ENCODE measurements at places on chromosomes 4 and X. TPM values are rescaled to one million over a fixed set of nuclear protein-coding genes. Genes with fewer than 3 reads are reported as not detected.

- peaks cover 3% of the 10 kb centered on the region for H3K4me1 ChIP-seq
- no peak for DNase-seq
- no peak overlapping the region for H3K27ac ChIP-seq
- no peak overlapping the region for H3K4me3 ChIP-seq
- H3K36me3 ChIP-seq, result no peaks in the 10 kb centered on the region
Observed at GRCh38 chr4:67871867-67872266, 11.9 kb downstream of the TMPRSS11D start.

The DIPK2B gene
- not detected for total RNA-seq

GRCh38 chrX:36575670-36576069, 432.5 kb upstream of the FAM47C start:
- H3K27me3 ChIP-seq, result peaks cover 18% of the 10 kb centered on the region
- peak; percentile 6 for DNase-seq
- peaks cover 23% of the 10 kb centered on the region for H3K4me1 ChIP-seq
- H3K36me3 ChIP-seq, result no peaks in the 10 kb centered on the region

DNA sequence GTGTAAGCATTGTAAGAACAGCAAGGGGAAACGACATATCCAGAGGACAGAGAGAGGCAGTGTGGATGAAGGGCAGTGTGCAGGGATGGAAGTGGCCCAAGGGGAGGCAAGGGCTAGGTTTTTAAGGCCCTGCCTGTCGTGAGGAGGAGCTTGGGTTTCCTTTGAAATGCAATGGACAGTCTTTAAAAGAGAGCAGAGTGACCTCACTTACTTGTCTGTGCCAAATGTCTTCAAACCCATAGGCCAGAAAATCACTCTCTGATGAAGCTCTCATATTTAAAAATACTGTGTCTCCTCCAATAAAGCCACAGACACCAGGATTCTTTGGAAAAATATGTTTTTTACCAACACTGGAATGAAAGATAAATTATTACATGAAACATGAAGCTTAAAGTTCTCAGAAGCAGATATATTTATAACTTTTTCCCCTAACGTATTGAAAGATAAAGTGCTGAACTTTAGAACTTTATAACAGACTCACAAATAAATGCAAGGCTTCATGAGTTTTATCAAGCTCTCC, 19.2 kb upstream of the ATXN3L start:
- DNase-seq, result no peak
- H3K4me1 ChIP-seq, result peaks cover 15% of the 10 kb centered on the region

DNA sequence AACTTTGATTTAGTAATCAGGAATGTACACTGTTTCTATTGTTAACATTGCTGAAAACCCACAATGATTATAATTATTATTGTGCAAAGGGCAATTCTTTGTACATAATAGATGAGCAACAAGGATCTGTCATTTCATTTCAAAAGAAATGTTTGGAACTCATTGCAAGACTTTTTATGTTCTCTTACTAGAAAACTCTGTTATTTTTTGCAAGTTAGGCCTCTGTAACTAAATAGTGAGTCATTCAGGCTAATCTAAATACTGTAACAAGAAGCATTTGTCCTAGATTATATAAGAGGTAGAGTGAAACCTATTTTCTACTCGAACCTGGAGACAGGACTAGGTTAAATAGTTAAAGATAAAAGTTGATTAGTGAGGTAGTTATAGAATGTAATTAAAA, 93.2 kb upstream of the FAM47B start:
- H3K4me1 ChIP-seq, result no peaks in the 10 kb centered on the region
- H3K27me3 ChIP-seq, result no peaks in the 10 kb centered on the region
- no peak for DNase-seq
- no peak overlapping the region for H3K4me3 ChIP-seq

The C4orf51 gene
- 15.4 TPM for total RNA-seq

GRCh38 chrX:148540671-148541583, 40.5 kb downstream of the AFF2 start:
- H3K4me1 ChIP-seq, result peaks cover 38% of the 10 kb centered on the region
- no peak overlapping the region for H3K4me3 ChIP-seq
- no peaks in the 10 kb centered on the region for H3K36me3 ChIP-seq
- H3K27me3 ChIP-seq, result no peaks in the 10 kb centered on the region

The CLGN gene
- 3.4 TPM for total RNA-seq

DNA sequence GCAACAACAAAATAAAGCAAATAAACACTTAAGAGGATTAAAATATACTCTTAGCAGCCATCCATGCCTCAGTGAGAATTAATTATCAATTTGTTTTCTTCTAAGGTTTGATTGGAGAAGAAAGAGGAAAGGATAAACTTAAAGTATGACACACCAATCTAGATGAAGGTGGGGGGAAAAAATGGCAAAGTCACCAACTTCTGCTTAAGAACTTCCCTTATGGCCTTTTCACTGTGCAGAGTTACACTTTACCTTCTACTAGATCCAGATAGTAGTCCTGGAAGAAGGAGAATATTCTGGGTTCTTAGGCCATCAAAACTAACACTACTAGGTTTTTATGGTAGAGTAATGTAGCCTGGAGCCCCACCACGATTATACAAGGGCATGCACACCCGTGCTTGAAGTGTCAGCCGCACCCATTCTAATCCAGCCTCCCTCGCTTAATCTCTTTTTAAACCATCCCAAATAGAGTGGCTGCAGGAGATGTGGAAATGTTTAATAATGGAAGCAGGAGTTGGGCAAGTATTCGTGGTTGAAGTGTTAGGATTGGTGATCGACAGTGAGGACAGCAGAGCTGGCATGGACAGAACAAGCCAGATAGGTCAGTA, 14.1 kb downstream of the ENPEP start:
- DNase-seq, result no peak
- H3K4me1 ChIP-seq, result peaks cover 24% of the 10 kb centered on the region
- no peak overlapping the region for H3K4me3 ChIP-seq
- no peak overlapping the region for H3K27ac ChIP-seq

The BRCC3 gene
- 19.4 TPM for total RNA-seq

DNA sequence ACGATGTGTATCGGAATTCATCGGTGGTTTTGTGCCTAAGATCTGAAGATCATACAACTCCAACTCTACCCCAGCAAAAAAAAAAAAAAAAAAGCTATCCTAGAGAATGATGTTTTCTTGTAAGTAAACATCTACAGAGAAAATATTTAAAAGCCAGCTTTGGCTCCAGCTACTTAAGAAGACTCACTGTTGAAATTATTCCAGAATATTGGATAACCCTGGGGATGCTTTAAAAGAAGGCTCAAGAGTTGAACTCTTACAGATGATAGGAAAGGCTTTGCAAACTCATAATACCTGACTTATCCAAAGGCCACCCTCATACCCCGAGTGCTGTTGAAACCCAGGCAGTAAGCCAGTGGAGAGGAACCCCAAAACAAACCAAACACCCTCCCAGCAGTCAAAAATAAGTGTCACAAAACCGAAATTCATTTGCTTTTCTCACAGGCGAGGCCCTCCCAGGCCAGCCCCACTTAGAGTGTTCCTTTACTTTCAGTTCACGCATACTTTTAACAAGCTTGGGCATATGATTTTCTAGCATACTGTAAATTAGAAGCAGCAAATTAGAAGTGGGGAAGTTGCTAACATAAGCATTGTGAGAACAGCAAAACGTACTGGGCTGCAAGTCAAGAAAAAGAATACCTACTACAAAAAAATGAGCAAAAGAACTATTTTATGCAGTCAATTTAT, 2.7 kb upstream of the AMELX start:
- H3K36me3 ChIP-seq, result no peaks in the 10 kb centered on the region
- peaks cover 47% of the 10 kb centered on the region for H3K27me3 ChIP-seq

DNA sequence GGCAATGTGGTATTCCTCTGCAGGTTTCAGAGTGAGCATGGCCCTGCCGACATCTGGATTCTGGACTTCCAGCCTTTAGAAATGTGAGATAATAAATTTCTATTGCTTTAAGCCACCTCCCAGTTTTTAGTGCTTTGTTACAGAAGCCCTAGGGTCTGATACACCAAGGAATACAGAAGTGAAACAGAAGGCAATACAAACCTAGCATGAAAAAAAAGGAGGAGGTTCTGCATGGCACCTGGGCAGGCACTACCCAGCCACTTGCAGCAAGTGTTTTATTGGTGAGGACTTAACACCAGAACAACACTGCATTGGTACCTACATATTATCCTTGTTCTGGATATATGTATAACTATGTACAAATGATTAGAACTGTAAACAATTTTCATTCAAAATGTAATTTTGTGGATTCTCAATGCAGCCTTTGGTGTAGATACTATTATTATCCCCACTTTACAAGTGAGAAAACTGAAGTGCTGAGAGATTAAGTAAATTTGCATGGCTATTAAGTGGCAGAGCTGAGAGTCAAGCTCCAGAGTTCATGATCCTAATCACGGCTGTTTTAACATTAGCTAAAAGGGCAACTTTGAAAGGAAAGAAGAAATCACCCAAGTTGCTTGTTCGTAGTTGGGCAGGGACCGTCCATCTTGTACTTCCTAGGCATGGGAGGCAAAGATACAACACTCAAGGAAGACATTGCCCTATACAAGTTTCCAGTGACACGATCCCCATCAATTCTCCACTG, 71.8 kb downstream of the IL21 start:
- H3K27me3 ChIP-seq, result no peaks in the 10 kb centered on the region
- H3K4me3 ChIP-seq, result no peak overlapping the region
- no peaks in the 10 kb centered on the region for H3K36me3 ChIP-seq
- no peak for DNase-seq
- H3K4me1 ChIP-seq, result peaks cover 20% of the 10 kb centered on the region
- no peak overlapping the region for H3K27ac ChIP-seq

DNA sequence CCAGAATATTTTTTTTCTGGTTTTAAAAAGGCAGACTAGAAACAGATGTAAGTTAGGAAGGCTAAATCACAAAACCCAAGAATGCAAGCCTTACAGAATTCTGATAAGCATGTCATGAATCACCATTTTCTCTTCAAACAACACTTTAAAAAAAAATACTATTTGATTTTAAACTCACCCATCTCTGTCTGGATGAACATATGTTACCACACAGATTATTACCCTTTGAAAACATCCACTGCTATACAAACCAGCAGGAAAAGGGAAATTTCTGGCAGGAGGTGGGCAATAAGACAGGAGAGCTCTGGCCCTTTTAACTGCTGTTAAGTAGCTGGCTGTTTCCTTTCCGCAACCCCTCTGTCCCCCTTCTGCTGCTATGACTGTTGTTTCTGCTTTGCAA, 317.7 kb upstream of the NOCT start:
- peaks cover 8% of the 10 kb centered on the region for H3K27me3 ChIP-seq
- H3K27ac ChIP-seq, result no peak overlapping the region
- H3K4me1 ChIP-seq, result peaks cover 56% of the 10 kb centered on the region
- no peak for DNase-seq
- H3K4me3 ChIP-seq, result no peak overlapping the region

DNA sequence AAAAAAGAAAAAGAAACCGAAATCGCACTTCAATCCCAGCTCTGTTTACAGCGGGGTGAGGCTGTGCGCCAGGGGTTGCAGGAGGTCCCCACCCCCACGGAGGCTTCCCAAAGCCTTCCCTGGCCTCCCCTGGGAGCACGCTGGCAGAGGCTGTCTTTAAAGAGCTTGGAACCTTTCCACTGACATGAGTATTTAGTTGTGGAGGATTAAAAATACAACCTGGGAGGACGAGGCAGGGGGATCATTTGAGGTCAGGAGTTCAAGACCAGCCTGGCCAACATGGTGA, 69.1 kb downstream of the PPP2R2C start:
- DNase-seq, result no peak
- H3K4me1 ChIP-seq, result peaks cover 41% of the 10 kb centered on the region
- H3K27me3 ChIP-seq, result no peaks in the 10 kb centered on the region
- no peak overlapping the region for H3K27ac ChIP-seq
- no peaks in the 10 kb centered on the region for H3K36me3 ChIP-seq

The LRIT3 gene
- total RNA-seq, result 0.07 TPM

DNA sequence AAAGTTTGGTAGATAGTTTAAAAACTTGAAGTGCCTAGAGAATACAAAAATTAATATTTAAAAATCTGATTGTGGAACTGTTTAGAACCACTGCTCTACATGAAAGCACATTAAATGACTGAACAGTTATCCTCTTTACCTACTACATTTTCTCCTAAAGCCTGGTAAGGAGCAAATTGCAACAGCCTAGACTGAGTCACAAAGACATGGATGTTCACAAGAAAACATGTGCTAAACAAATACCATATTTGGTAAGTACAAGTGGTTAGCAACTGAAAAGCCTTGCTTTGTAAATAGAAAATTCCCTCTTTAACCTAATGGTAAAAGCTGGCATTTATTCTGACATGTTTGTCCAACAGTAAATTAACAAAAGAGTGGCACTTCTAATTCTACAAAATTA, 203.1 kb downstream of the FBXO8 start:
- H3K27me3 ChIP-seq, result no peaks in the 10 kb centered on the region
- no peak overlapping the region for H3K4me3 ChIP-seq
- H3K36me3 ChIP-seq, result no peaks in the 10 kb centered on the region
- H3K27ac ChIP-seq, result no peak overlapping the region
- H3K4me1 ChIP-seq, result no peaks in the 10 kb centered on the region
